ENCODE measurements at places on chromosomes 4 and X. TPM values are rescaled to one million over a fixed set of nuclear protein-coding genes. Genes with fewer than 3 reads are reported as not detected.

DNA sequence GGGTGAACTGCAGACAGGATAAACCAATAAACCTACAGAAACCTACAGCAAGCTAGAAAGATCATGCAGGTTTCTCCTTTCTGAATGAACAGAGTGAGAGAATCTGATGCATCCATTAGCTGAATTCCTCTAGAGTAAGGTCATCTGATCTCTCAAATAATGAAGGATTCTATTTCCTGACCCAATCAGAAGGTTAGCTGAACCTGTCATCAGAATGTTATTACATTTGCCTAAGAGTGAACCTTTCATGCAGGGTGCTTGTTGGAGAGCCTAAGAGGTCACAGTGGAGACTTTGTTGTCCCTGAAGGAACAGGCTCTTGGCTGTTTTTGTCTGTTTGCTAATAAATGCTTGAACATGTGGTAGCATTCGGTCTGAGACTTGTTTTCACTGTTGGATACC, 24.0 kb downstream of the MEPE start:
- DNase-seq: no peak

GRCh38 chrX:56726605-56727004, 2.4 kb upstream of the NBDY start:
- no peak for DNase-seq

- DNase-seq: no peak
These were observed 86.1 kb downstream of the USP46 start for GRCh38 chr4:52572936-52573485.

GRCh38 chr4:36392024-36392423, 110.6 kb downstream of the DTHD1 start:
- no peak for DNase-seq

DNA sequence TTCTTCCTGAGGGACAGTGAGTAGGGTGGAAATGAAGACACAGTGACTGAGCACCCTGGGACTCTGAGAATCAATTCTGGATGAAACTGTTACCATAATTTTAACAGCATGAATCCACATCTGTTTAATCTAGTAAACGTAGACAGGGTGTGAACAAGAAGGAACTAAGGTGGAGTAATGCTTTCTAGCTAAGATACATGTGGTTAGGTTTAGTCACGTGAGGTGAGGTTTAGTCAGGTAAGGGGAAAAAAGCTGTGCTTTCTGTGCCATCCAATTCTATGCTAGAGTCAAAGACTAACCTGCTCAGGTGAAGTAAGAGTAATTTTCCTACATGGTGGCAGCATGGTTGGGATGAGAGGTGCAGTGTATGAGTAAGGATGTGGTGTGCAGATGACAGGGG, 54.0 kb upstream of the C4orf54 start:
- no peak for DNase-seq

- DNase-seq: no peak
These were observed 245.5 kb upstream of the TLL1 start for GRCh38 chr4:165627548-165627947.

GRCh38 chr4:28913466-28913865, 1806.7 kb upstream of the PCDH7 start:
- no peak for DNase-seq

DNA sequence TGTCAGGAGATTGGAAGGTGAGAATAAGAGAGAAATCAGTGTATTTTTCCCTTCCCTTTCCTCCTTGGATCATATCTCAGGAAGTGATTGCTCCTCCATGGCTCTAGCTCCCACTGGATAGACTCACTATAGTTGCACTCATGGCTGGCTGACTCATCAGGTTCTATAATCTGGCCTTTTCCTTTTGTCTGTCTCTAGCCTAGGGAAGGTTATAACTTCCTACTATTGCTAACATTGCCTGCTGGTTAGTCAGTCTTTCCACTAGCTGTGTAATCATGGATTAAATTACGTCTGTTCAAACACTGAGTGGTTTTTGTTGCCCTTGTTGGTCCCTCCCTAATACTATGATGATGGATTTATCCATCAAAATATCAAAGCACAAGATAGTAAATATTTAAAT, 195.5 kb upstream of the VEGFC start:
- no peak for DNase-seq

- DNase-seq: no peak
These were observed 38.1 kb upstream of the UGT2B15 start for GRCh38 chr4:68708566-68708965.

DNA sequence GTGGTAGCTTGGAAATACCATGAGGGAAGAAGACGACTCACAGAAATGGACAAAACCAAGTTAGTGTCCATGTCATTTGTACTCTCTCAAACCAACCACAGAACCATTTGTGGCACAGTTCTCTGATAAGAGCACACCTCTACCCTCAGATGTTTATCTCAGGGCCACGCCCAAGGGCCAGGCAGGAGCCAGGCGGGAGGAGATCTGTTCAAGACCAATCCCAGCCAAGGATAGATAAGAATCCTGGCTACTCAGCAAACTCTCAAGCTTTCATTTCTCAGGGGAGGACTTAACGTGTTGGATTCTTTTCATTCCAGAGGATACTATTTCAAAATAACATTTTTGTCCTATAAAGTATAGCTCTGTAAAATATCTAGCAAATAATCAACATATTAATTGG, 95.0 kb downstream of the NYX start:
- no peak for DNase-seq

DNA sequence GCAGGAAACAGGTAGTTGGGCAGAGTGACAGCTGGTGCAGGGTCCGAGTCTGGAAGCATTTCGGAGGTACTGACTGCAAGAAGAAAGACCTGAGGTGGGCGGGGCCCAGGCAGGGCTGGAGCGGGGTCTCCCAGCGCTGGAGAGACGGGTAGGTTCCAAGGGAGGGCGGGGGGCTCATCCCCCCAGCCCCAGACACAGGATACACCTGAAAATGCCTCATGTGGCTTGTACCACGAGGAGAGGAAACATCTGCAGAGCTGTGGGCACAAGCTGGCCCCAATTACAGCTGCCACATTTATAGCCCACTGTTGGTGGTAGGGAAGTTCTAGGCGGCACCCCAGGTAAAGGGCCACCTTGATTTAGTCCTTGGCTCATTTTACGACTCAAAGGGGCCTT, 38.0 kb downstream of the ELF4 start:
- DNase-seq: no peak

- DNase-seq: no peak
These were observed 776.7 kb upstream of the GRID2 start for GRCh38 chr4:91527056-91527455.

DNA sequence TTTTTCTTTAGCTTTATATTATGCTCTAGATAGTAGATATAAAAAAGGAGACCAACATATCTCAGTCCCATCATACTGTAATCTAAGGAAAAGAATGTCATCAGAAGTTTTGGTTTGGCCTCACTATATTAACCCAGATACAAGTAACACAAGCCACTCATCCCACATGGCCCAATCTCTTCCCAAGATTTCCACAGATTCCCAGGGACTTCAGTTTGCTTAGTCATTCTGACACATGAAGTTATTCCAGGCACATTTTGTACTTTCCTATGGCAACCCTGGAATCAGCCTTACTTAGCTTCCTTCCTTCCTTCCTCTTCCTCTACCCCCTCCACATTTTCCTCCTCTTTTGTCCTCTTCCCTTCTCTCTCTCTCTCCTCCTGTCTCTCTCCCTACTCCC, 21.7 kb upstream of the DCLK2 start:
- DNase-seq: no peak

GRCh38 chr4:141643557-141643956, 7.2 kb downstream of the IL15 start:
- no peak for DNase-seq

OTC gene
- not detected for total RNA-seq

EGFL6 gene
- total RNA-seq: 2.3 TPM

CLGN gene
- 2.5 TPM for total RNA-seq

UGT2B17 gene
- total RNA-seq: not detected

BTC gene
- 7.1 TPM for total RNA-seq

MAGEB16 gene
- total RNA-seq: not detected

PCYT1B gene
- total RNA-seq: 2.3 TPM

RHOXF1 gene
- total RNA-seq: not detected
